ENCODE measurements at places on chromosomes 6 and 20. TPM values are rescaled to one million over a fixed set of nuclear protein-coding genes. Genes with fewer than 3 reads are reported as not detected.

Gene GTF3C6
- polyA plus RNA-seq: 97.2 TPM

Gene EFCAB8
- not detected for polyA plus RNA-seq

Gene OR2H1
- polyA plus RNA-seq: not detected

Gene SAMD10
- polyA plus RNA-seq: 5.8 TPM

Gene LYRM4
- 46.0 TPM for polyA plus RNA-seq

Gene NTSR1
- 3.0 TPM for polyA plus RNA-seq

Gene TREML1
- polyA plus RNA-seq: 1.2 TPM

Gene PPIL6
- 16.7 TPM for polyA plus RNA-seq

Gene SRXN1
- 12.0 TPM for polyA plus RNA-seq

Gene PI16
- polyA plus RNA-seq: 4.0 TPM

Gene KHDC3L
- 0.20 TPM for polyA plus RNA-seq

Gene TGM3
- 0.58 TPM for polyA plus RNA-seq

Gene FOXC1
- polyA plus RNA-seq: 83.4 TPM

Gene PPP1R18
- 43.1 TPM for polyA plus RNA-seq

Gene STXBP5
- 12.3 TPM for polyA plus RNA-seq

Gene ZSCAN23
- polyA plus RNA-seq: 15.5 TPM

Gene NOX3
- polyA plus RNA-seq: 1.7 TPM

Gene TMEM242
- 11.1 TPM for polyA plus RNA-seq

Gene PHF3
- 64.1 TPM for polyA plus RNA-seq

Gene CCDC170
- 3.6 TPM for polyA plus RNA-seq

Gene TRIM31
- not detected for polyA plus RNA-seq

Gene PLCB1
- polyA plus RNA-seq: 36.5 TPM

Gene MLN
- polyA plus RNA-seq: 1.9 TPM

Gene YTHDF1
- polyA plus RNA-seq: 45.3 TPM

Gene PDE10A
- polyA plus RNA-seq: 46.6 TPM

Gene TULP1
- 1.6 TPM for polyA plus RNA-seq

Gene PNPLA1
- polyA plus RNA-seq: 3.8 TPM

Gene TMC2
- polyA plus RNA-seq: 0.20 TPM

Gene TBCC
- 23.4 TPM for polyA plus RNA-seq

Gene MAP3K7
- polyA plus RNA-seq: 56.5 TPM

Gene GATA5
- 6.3 TPM for polyA plus RNA-seq

Gene CLVS2
- 0.28 TPM for polyA plus RNA-seq

Gene MAP7
- polyA plus RNA-seq: 32.4 TPM

Gene KIF25
- polyA plus RNA-seq: 0.53 TPM

Gene BNIP5
- polyA plus RNA-seq: 0.10 TPM

Gene EYS
- polyA plus RNA-seq: 0.79 TPM

Gene TMEM170B
- polyA plus RNA-seq: 9.8 TPM

Gene C6orf15
- not detected for polyA plus RNA-seq

Gene VGLL2
- not detected for polyA plus RNA-seq

Gene LST1
- 6.5 TPM for polyA plus RNA-seq

Gene TMEM74B
- 2.5 TPM for polyA plus RNA-seq

Gene BAK1
- polyA plus RNA-seq: 21.0 TPM

Measured in renal cortex interstitium (tissue), 15 donors.